Activated T-helper 1 cell treated with anti-CD3 and anti-CD28 coated beads, Interleukin-12 subunit alpha, Interleukin-12 subunit beta, Interleukin-2, Interleukin-4 antibody, amounts not matched to agents 30 ng/mL and 10 ng/mL and 1 ng/mL, durations not matched to agents 14 hours and 24 hours and 36 hours (primary cell): ENCODE measurements at places on chromosomes 1 and 21. TPM values are rescaled to one million over a fixed set of nuclear protein-coding genes. Genes with fewer than 3 reads are reported as not detected.

The EPHB2 gene
- not detected in 2 replicates for total RNA-seq

The METTL25B gene
- 31.6 and 38.9 TPM in 2 replicates for total RNA-seq

The OR10J1 gene
- total RNA-seq = not detected in 2 replicates

DNA sequence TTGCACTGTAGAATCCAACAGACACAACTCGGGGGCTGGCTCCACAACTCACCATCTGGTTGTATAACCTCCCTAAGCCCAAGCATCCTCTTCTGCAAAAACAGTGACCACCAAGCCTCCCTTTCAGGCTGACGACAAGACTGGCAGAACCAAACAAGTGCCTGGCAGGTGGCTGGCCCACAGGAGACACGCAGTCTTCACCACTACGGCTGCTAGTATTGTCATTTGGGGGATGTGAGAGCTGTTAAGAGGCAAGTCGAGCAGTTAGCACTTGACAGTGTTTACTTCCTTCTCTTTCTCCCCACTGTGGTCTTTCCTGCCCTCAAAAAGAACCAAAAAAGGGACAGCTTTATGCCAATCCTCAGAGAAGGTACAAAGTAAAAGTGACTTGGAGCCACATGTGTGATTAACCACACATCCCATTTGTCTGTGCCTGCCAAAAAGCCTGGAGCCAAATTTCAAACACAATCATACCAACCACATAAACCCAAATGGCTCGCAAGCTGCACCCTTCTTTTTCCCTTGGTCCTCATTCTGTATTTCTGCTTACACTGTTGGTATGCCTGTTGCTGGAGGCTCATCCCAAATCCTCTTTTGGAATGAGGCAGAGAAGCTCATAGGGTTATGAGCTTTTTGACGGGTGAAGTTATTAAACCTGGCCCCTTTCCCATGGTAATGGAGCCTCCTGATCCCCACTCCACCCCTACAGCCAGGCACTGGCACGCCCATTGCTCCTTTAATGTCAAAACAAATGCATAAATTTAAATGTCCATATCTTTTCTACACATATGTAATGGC lies 94.1 kb downstream of the TGFBR3 start:
- peaks cover 50% of the 10 kb centered on the region for H3K4me1 ChIP-seq
- H3K36me3 ChIP-seq = peaks cover 31% of the 10 kb centered on the region
- DNase-seq = no peak
- no peak overlapping the region for H3K27ac ChIP-seq

- H3K27ac ChIP-seq = no peak overlapping the region
- H3K27me3 ChIP-seq = no peaks in the 10 kb centered on the region
- no peak for DNase-seq
- peaks cover under 1% of the 10 kb centered on the region for H3K4me1 ChIP-seq
- no peak overlapping the region for H3K4me3 ChIP-seq
- H3K36me3 ChIP-seq = peaks cover 42% of the 10 kb centered on the region
Observed at GRCh38 chr21:34796518-34797200, 127.9 kb downstream of the CLIC6 start.

GRCh38 chr21:38377165-38378088 lies 120.6 kb downstream of the KCNJ15 start:
- H3K27me3 ChIP-seq = peaks cover 6% of the 10 kb centered on the region
- no peak overlapping the region for H3K4me3 ChIP-seq
- DNase-seq = no peak
- no peak overlapping the region for H3K27ac ChIP-seq
- H3K4me1 ChIP-seq = no peaks in the 10 kb centered on the region
- H3K36me3 ChIP-seq = no peaks in the 10 kb centered on the region

DNA sequence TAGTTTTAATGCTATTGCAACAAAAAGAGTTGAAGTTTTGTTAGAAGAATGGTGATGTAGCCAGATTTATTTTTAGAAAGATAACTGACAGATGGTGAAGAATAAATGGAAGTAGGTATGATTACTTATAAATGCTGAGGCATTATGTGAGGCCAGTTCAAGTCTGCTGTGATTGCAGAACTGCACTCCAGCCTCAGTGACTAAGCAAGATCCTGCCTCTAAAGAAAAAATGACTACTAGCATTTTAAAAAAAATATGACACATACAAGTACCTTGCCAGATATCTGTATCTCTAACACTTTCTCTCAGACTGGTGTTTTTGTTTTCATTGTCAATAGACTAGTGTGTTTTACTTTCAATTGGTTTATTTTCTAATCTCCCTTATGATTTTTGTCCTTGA lies 1242.4 kb upstream of the ADGRL4 start:
- H3K36me3 ChIP-seq = no peaks in the 10 kb centered on the region
- DNase-seq = no peak

DNA sequence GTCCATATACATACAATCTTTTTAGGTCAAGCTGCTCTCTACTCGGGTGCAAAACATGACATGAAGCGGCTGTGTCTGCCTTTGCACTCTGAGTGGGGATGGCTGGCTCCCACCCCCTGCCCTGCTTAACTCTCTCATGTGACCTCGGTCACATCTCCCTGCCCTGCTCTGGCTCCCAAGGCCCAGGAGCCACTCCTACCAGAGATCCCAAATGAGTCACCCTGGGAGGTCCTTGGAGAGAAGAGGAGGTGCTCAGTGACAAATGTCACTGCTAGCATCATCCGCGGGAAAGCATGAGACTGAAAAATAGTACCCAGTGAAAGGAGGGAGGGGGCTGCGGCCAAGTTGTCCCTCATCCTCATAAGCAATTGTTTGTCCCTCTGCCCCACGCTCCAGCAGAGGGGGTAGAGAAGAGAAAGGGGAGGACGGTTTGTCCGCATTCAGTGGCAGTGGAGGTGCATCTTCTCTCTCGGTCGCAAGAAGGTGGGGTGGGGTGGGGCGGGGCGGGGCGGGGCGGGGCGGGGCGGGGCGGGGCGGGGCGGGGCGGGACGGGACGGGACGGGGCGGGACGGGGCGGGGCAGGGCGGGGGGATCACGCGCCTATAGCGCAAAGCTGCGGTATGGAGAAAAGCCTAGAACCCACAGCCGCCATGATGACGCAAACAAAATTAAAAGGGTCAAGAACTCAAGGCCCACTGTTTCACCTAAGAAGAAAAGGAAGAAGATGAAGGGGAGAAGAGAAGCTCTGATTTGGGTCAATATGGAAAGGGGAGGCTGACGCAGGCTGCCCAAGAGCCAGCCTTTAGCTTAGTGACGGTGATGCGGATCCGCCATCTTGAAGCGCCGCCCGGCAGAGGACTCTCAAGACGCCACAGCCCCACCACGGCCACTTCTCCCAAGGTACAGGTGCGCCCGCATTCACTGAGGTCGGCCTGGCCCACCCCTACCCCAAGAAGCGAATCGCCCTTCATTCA lies 66.2 kb downstream of the CD46 start:
- no peak overlapping the region for H3K4me3 ChIP-seq
- H3K4me1 ChIP-seq = peaks cover 68% of the 10 kb centered on the region

GRCh38 chr1:158186180-158186579 lies 5.5 kb downstream of the CD1D start:
- no peak overlapping the region for H3K27ac ChIP-seq
- H3K4me3 ChIP-seq = no peak overlapping the region
- peaks cover 9% of the 10 kb centered on the region for H3K4me1 ChIP-seq
- DNase-seq = no peak

- no peaks in the 10 kb centered on the region for H3K27me3 ChIP-seq
- no peak for DNase-seq
- H3K36me3 ChIP-seq = no peaks in the 10 kb centered on the region
- H3K27ac ChIP-seq = no peak overlapping the region
Observed at GRCh38 chr1:107000902-107001301, 55.6 kb upstream of the PRMT6 start.

DNA sequence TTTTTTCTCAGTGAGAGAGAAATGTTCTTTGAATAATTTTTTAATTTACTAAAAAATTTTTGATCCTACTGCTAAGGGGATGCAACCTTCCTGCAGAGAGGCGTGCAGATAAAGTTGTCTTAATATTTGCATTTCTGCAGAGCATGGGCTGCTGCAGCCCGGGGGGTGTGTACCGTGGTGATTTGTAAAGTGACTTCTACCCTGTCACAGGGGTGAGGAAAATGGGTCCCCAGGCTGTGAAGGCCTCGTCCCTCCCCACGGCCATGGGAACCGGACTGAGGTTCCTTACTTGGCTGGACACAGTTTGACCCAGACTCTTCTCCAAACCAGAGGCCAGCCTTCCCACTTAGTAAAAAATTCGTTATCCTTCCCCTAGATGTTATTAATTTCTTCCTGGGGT lies 9.5 kb upstream of the C1orf174 start:
- no peaks in the 10 kb centered on the region for H3K4me1 ChIP-seq
- no peak overlapping the region for H3K4me3 ChIP-seq
- no peak for DNase-seq
- no peaks in the 10 kb centered on the region for H3K36me3 ChIP-seq

DNA sequence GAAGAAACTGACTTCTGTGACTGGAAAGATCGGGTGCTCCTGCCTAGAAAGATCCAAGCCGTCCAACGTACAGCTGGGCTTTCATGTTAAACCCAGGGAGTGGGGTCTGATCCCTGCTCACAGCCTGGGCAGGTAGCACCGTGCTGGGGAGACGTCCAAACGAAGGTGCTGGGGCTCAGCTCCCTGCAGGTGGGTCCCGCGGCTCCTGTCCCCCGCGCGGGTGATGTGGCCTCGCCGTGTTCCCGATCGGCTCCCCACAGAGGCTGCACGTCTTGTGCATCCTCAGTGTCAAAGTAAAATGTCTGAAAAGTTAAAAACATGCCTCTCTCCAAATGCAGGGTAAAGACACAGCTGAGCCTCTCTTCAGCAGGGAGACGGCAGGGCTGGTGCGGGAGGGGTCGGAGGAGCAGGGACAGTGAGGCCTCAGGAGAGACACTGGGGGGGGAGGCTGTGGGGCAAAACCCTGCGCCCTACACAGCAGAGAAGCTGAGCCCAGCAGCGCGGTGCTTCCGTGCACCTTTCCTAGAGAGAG lies 40.1 kb upstream of the COL6A2 start:
- peaks cover 25% of the 10 kb centered on the region for H3K4me1 ChIP-seq
- H3K27me3 ChIP-seq = peaks cover 8% of the 10 kb centered on the region
- H3K36me3 ChIP-seq = no peaks in the 10 kb centered on the region
- no peak overlapping the region for H3K27ac ChIP-seq

- H3K27ac ChIP-seq = no peak overlapping the region
- no peaks in the 10 kb centered on the region for H3K36me3 ChIP-seq
- H3K4me3 ChIP-seq = no peak overlapping the region
- DNase-seq = no peak
Observed at GRCh38 chr21:46151261-46151988, 4.0 kb downstream of the FTCD start.

DNA sequence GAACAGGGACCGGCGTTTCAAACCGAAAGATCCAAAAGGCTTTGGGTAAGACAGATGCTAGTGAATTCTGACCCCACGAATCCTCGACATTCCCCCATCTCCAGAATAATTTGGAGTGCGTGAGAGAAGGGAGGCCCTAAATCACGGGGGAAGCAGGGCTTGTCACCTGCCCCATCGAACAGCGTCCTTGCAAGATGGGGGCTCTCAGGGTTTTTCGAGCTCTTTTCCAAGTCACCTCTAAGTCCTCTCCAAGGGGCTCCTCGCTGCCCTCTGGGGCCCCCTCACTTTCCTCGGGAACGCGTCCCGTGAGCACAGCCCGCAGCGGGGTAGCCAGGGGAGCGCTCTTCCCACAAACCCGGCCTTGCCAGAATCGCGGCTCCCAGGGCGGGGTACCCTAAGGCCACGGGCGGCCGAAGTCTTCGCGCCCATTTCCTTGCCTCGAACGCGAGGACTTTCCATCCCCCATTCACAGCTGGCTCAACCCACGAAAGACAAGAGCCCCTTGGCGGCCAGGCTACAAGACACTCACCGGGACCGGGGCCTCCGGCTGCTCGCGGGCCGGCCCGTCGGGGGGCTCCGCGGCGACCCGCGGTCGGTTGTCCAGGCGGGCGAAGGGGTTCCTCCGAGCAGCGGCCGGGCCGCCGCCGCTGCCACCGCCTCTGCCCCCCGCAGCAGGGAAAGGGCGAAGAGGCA lies 546 bp downstream of the DONSON start:
- no peak for DNase-seq
- peak overlapping the region; percentile 70 for H3K27ac ChIP-seq
- peak overlapping the region; percentile 92 for H3K4me3 ChIP-seq
- H3K4me1 ChIP-seq = peaks cover 31% of the 10 kb centered on the region

DNA sequence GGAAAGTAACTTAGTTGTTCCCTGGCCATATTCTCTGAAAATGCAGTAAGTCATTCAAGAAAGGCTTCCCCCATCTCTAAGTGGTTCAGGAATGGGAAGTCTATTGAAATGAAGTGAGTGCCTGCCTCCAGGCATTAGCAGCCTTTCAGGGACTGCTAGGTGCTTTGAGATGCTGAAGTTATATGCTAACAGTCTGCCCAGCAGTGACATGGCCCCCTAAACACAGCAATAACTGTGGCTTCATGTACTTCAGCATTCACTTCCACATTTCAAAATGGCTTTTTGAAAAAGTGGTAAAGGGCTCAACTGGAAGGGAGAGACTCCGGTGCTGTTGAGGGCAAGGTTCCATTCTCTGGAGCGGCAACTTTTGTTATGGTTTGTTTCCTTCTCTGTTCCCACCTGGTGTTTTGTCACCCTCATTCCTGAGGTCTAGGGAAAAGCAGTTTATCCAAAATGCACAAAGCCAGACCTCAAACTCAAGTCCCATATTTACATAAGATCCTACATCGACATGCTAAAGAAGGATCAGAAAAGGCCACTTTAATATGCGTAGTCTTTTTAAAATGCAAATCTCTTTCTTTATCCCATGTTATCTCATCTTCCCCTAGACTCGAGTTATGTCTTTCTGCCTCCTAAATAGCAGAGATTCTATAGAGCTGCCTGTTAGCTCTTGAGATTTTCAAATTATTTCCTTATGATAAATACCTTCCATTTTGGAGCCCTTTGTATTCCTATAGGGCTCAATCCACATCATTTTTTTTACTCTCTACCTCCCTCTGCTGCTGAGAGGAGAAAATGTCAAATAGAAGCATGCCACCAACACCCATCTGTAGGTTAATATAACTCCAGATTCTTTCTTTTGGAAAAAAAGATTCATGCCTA lies 34.2 kb upstream of the LRRC8C start:
- peak overlapping the region; percentile 50 for H3K27ac ChIP-seq
- H3K4me1 ChIP-seq = peaks cover 85% of the 10 kb centered on the region
- H3K4me3 ChIP-seq = no peak overlapping the region
- H3K36me3 ChIP-seq = peaks cover 43% of the 10 kb centered on the region
- no peaks in the 10 kb centered on the region for H3K27me3 ChIP-seq
- no peak for DNase-seq

DNA sequence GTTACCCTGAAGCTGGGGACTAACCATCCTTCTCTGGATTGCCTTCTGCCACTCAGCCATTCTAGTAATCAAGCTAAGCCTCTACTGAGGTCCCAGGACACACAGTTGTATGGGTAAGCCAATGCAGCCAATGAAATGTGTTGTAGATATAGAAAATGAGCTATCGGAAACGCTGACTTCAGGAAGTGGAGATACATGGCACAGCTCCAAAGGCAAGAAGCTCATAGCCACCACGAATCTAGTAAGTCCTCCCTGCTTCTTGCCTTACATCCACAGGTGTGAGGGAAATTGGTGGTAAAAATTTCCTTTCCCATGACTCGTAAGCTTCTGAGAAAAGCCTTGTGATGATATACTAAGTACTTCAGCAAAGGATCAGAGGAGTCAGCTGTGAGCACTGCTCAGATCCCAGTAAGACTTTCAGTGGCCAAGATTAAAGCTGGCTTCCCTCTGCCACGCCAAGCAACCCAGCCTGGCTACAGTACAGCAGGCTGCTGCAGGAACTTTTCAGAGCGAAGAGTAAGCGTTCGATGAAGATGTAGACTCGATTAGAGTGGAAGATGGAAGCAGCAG lies 117.7 kb downstream of the SIM2 start:
- H3K4me1 ChIP-seq = no peaks in the 10 kb centered on the region
- H3K27ac ChIP-seq = no peak overlapping the region
- no peaks in the 10 kb centered on the region for H3K36me3 ChIP-seq
- DNase-seq = no peak
